CD4-positive, alpha-beta T cell treated with Interferon gamma for 1 hour (primary cell): ENCODE measurements at places on chromosomes 5 and 9.
A peak's percentile ranks its signal among the peaks of the same experiment; 100 is the strongest.

DNA sequence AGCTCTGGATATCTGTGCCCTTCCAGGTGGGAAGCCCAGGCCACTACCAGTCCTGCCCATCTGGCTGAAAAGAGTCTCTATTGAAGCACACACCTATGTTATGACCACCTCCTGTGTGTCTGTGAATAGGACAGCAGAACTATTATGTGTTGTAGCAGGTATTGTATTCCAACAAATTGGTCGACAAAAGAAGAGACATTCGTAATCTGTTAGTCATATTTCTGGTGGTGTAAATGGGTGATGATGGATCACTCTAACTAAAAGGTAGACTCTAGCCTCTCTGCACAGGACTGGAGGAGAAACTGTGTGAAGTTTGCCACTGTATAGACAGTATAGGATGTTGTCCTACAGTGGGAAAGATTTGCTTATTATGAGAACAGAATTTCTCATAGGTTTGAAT lies 416.1 kb downstream of the TMEM38B start:
- no peak for DNase-seq

DNA sequence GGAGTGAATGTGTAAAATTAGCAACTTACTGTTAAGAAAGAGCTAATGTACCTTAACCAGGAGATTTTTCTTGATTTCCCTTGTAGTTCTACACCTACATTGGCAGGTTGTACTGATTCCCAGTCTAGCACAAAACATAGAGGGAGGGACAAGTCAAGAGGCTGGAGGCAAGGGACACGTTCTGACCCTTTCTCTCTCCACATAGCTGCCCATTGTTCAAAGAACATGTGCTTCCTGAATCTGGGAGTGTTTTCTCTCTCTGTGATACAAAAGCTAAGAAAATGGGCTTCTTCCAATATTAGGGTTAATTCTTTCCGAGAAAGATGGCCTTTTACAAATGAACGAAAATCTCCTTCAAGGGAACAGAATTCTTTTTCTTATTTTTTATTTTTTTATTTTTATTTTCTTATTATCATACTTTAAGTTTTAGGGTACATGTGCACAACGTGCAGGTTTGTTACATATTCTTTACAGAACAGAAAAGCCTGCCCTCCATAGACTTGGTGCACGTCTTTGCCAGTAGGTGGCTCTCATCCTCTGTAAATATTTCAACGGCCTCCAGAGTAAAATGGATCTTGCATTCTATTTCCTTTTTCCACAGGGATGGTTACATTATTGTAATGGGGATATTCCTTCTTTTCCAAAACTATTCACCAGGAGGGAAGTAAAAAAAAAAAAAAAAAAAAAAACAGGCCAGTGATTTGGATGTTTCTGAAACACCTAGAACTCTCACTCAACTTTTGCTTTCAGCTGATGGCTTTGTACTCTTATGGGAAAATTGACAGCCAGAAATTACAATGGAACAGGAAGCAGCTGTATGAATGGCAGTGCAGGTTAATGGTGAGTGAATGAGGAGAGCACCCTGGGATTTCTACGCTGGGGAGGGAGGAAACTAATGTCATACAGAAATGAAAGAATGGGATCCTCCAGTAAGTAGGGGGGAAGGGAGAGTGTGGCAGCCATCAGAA lies 13.1 kb upstream of the IFNA5 start:
- DNase-seq, result peak; percentile 3

- DNase-seq, result no peak
These were observed 181.1 kb downstream of the PDZD2 start for GRCh38 chr5:31819926-31820516.

DNA sequence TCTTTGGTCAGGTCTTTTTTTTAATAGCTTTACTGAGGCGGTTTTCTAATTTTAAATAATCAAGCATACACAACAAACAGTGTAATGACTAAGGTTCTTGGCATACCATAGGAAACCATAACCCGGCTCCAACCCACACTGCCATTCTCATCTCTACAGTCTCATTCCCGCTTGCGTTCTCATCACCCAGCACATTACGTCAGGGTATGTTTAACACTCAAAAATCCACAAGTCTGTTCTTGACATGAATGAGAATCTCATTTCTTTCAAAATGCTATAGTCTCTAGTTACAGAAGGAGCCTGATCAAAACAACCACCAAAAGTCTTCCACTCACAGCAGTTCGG lies 505 bp downstream of the C5orf34 start:
- no peak for DNase-seq

- DNase-seq, result no peak
These were observed 11.9 kb downstream of the DELE1 start for GRCh38 chr5:141935538-141935937.

- DNase-seq, result no peak
These were observed 398.6 kb upstream of the ADAMTSL1 start for GRCh38 chr9:18075253-18075952.

DNA sequence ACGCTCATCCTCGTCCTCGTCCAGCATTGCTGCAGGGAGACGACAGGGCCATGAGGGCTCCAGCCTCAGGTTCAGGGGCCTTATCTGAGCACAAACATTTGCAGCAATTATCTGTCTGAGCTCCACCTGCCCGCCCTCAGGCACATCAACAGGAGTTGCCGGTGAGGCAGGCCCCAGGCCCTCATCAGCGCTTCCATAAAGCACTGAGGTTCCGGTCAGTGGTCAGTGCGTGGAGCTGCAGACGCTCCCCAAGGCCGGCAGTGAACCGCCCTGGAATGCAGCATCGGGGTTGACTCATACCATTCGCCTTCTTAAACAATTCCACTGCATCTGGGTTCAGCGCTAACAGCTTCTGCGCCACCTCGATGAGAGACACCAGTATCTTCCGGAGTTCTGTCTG lies 15.2 kb downstream of the UBAC1 start:
- DNase-seq, result no peak

- DNase-seq, result no peak
These were observed 16.8 kb downstream of the GNAQ start for GRCh38 chr9:78014776-78015175.

DNA sequence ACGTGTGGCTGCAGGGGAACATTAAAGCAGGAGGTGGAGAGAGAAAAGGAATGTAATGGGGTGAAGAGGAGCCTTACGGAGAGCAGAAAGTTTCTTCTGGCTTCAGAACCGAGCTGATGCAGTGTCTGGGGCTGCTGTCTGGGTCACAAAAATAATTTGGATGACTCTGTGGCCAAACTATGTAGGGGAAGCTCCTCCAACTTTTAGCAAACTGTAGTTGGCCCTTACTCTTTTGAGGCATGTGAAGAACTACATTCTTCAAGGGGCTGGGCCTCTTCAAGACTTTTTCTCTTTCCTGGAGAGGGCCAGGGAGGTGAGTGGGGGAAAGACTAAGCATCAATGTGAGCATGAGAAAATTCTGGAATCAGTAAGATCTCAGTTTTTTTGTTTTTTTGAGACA lies 31.9 kb upstream of the SPARC start:
- DNase-seq, result no peak

DNA sequence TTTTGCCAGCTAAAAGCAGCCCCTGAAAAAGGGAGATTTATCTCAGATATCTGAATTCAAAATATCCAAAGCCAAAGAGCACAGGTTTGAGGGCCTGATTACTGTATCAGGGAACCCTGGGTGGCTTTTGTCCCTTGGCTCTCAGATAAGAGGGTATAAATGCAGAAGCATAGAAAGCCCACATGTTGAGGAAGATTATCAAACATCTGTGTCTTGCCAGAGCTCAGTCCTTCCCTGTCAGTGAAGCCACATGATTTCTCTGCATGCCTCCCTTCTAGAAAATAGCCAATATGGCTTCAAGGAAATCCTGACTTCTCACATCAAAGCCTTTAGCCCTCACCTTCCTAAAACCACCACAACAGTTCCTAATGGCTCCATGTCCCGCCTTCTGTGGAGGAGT lies 408.0 kb upstream of the DMAC1 start:
- no peak for DNase-seq

GRCh38 chr5:45737153-45737552 lies 41.0 kb upstream of the HCN1 start:
- no peak for DNase-seq

- no peak for DNase-seq
These were observed 69.0 kb downstream of the DOCK2 start for GRCh38 chr5:169706071-169706470.

- DNase-seq, result no peak
These were observed 1.4 kb downstream of the ETF1 start for GRCh38 chr5:138541511-138542179.

- DNase-seq, result no peak
These were observed 16.0 kb upstream of the SMIM32 start for GRCh38 chr5:136208916-136209315.

GRCh38 chr9:7777771-7778170 lies 21.8 kb downstream of the DMAC1 start:
- DNase-seq, result no peak

DNA sequence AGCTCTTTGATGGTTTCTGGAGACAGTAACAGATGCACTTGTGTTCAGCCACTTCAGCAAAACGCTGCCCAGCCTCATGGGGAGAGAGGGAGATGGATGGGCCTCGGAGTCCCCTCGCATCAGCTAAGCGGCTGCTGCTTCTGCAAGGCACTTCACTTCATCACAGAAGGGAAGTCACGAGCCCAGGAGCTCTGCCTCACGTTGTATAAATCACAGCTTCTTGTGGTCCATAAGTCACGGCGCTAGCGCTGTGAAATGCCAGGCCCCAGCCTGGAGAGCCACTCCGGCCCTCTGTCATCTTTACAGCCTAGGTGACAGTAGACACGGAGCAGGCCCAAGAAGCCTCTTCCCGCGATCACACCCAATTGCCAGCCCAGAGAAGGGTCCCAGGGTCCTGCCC lies 23.4 kb downstream of the DBH start:
- DNase-seq, result no peak

GRCh38 chr5:151847871-151848270 lies 76.1 kb downstream of the G3BP1 start:
- no peak for DNase-seq

DNA sequence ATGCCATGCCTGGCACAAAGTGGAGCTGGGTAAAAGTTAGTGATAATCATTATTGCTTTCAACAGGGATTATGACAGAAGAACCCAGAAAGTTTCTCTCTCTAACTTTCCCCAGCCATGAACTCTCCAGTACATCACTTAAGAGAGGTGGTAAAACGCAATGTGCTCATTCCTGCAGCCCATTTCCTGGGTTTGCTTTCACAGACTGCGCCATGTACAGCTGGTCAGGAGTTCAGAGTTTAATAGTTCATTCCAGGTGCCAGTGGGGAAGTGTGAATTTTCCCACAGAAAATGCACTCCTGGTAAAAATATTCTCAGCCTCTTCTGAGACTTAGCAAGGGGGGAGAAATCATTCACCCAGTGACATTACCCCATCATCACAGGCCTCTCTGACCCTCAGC lies 35.5 kb downstream of the ADAM19 start:
- DNase-seq, result no peak

GRCh38 chr5:54624805-54625568 lies 107.4 kb downstream of the SNX18 start:
- DNase-seq, result no peak

GRCh38 chr9:76302947-76303550 lies 91.2 kb downstream of the RFK start:
- DNase-seq, result no peak

DNA sequence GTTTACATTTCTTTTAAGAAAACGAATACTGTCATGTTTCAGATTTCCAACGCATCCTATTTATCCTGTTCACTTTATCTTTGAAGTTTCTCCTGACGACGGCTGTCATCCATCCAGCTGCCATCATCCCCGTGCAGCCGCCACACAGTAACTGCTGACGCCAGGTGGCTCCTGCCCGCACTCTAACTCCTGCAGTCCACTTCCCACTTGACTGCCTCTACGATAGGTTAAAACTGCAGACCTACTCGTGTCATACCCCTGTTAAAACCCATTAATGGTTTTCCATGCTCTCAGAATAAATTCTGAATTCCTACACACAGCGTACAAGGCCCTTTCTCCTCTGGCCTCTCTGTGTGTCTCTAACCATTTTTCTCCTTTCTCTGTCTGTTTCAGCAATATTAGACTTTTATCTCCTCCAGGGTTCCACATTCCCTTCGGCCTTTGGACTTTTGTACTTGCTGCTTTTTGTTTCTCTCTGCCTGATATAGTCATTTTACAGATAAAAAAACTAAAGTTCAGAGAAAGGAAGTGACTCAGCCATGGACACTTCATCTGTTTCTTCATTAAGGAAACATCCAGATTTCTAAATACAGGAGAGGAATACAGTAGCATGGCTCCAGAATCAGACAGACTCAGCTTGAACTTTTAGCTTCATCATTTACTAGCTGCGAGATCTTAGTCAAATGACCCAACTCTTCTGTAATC lies 84.9 kb downstream of the ADAMTS12 start:
- DNase-seq, result no peak

DNA sequence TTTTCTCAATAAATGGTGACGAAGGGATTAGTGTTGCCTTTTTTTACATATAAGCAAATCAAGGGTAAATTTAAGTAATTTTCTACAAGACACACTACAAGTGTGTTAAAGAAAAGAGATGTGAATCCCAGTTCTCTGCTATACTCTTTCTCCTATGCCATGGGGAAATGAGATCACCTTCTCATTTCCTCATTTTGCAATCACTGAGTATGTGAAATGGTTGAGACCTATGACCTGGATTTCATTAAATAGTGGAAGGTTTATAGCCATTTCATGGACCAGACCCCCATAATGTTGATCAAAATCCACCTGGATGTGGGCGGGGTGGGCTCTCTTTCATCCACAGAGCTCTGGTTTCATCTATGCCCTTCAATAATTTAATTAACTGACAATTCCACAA lies 66.9 kb upstream of the SLIT3 start:
- no peak for DNase-seq

- no peak for DNase-seq
These were observed 764 bp downstream of the CAMLG start for GRCh38 chr5:134738963-134739661.

- no peak for DNase-seq
These were observed 19.7 kb downstream of the WWC1 start for GRCh38 chr5:168311061-168311566.

DNA sequence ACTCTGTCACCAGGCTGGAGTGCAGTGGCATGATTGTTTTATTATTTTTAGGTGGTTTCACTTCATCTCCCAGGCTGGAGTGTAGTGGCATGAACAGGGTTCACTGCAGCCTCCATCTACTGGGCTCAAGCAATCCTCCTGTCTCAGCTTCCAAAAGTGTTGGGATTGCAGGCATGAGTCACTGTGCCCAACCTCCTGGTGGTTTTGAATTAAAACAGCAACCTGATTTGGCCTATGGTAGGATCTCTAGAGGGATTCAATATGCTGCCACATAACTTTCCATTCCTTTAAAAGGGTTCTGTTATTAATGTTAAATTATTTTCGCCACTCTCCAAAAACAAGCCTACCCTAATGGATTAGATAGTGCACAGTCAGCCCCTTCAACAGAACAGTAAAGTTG lies 9.9 kb upstream of the HSPA4 start:
- DNase-seq, result no peak

GRCh38 chr5:134851307-134851923 lies 5.6 kb downstream of the C5orf24 start:
- DNase-seq, result no peak

GRCh38 chr9:28781481-28781880 lies 1208.2 kb upstream of the C9orf72 start:
- DNase-seq, result no peak

DNA sequence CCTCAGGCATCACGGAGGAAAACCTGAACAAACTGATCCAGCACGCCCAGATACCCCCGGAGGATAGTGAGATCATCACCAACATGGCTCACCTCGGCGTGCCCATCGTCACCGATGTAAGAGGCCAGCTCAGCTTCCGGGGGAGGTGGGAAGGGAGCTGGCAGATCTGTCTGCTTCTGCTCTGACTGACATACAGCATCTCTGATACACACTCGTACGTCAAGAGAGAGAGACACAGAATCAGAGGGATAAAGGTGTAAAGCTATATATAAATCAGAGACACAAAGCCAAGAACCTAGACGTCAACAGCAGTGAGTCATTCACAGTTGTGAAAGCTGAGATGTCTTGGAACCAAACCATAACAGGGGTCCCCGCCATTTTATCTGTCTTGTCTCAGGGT lies 30.1 kb upstream of the CFAP157 start:
- no peak for DNase-seq
